Right forelimb (tissue), 1 donor: ENCODE measurements at places on chromosomes 1 and 21.

DNA sequence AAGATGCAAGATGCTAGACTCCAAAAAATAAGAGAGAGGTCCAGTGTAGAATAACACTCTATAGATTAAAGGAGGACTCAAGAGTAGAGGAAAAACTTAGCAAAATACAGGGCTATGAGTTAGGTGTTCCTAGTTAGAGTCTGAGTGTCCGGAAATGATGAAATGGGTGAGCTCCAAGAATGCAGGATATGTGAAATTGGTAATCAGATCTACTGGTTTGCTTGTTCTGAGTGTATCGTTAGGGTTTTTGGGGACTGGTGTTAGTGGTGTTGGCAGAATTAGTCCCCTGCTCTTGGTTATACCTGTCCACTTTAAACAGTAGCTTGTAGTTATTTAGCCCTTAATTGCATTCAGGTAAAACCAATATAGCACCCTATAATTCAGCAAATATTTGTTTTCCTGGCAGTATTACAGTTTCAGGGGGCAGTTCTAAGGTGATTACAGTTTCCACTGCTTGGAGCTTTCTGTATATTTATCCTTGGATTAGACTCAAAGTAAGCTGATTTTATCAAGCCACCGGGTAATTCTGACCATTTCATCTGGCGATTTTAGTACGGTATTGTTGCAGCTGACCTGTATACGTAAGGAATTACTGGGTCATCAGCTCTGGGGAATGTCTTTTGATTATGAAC is 332.7 kb downstream of the CHRM3 start:
- DNase-seq = no peak

GRCh38 chr1:230863449-230863848 is 4.9 kb downstream of the C1orf198 start:
- DNase-seq = no peak

- DNase-seq = no peak
Measured at GRCh38 chr1:64038119-64038518, 165.3 kb upstream of the UBE2U start.

DNA sequence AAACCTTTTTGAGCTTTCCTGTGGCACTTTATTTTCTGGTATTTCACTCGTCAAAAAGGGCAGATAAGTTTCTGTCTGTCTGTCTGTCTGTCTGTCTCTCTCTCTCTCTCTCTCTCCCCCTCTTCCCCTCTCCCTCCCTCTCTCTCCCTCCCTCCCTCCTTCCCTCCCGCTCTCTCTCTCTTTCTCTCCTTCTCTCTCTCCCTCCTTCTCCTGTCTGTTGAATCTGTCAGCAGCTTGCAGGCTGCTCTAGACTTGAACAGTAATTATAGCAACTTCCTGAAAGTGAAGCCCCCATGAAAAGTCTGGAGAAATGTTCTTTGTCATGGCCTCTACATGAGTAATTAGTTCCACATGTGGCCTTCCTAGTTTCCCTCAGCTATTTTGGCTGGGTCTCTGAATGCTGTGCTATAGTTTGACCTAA is 275.2 kb upstream of the C1orf105 start:
- peak; percentile 72 for DNase-seq

GRCh38 chr1:202143768-202144401 is 652 bp downstream of the ARL8A start:
- DNase-seq = no peak

GRCh38 chr1:77347646-77348045 is 65.8 kb downstream of the AK5 start:
- DNase-seq = no peak

DNA sequence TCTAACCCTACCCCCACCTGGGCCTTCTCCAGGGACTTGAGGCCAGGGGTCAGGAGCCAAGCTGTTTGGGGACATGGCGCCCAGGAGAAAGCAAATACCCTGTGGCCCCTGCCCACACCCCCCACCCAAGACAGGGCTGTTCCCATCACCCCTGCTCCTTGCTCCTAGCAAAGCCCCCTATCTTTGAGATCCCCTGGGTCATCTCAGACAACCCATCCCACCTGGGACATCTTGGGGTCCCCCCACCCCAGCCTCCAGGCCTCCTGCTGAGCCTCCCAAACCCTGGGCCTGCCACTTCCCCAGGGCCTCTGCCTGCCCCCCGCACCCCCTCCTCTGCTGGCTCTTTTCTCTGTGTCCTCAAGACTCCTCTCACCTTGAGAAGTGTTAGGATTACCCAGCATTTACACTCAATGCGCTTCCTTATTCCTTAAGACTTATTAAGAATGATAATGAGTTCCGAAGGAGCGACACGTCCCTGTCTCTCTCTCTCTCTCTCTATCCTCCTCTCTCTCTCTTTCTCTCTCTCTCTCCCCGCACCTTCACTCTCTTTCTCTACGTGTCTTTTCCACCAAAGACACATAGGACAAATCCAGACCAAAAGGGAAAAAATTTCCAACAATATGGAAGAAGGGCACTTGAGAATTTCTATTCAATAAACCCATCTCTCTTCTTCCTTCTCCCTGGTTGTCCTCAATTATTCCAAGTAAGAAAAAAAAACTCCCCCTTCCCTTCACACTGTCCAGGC is 7.2 kb downstream of the CASZ1 start:
- DNase-seq = no peak

DNA sequence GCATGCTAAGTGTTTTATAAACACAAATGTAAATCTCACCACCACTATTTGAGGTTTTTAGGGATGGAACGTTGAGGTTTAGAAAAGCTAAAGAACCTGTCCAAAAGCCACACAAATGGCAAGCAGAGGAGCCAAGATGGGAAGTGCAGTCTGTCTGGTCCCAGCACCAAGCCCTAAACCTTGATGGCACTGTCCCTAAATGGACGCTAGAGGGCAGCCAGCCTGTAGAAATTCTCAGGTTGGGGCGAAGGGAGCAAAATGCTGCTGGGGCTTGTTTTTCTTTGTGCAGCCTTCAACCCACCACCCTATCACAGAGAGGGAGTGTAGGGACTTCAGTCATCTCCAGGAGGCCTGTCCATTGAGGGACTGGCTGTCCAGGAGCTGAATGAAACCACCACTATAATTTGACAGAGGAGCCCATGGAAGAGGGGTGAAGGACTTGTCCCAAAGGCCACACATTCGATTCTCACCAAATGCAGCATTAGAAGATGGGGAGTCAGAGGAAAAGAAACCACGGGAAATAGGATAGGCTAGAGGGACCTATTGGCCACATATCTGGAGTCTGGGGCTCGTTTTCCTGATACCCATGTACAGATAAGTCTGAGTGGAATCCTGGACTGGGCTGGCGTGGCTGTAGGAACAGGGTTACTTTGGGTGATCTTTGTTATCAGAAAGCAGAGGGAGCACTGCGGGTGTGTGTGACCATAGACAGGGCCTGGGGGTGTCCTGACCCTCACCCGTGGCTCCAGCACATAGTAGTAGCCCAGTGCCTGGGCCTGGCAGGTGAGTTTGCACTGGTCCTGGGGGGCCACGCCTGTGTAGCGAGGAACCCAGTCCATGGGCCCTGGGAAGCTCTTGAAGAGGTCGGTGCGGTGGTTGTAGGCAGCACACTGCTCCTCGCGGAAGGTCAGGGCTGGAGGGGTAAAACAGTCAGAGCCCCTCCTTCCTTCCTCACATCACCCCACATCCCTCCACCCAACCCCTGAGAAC is 6.1 kb downstream of the ADAMTS4 start:
- DNase-seq = peak; percentile 69

- DNase-seq = no peak
Measured at GRCh38 chr1:12620488-12620865, 2.5 kb upstream of the DHRS3 start.

- no peak for DNase-seq
Measured at GRCh38 chr1:145916745-145917144, 1.8 kb downstream of the PEX11B start.

- DNase-seq = peak; percentile 85
Measured at GRCh38 chr1:31663622-31664452, 19.2 kb upstream of the PEF1 start.

DNA sequence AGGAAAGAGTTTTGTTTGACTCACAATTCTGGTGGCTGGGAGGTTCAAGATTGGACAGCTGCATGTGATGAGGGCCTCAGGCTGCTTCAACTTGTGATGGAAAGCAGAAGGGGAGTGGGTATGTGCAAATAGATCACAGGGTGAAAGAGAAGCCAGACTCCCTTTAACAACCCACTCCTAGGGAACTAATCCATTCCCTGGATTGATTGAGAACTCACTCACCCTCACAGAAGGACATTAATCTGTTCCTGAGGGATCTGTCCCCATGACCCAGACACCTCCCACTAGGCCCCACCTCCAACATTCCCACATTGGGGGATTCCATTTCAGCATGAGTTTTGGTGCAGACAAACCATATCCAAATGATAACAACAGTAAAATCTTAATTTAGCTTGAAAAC is 25.6 kb downstream of the UBE2T start:
- DNase-seq = no peak
